ENCODE measurements at places on chromosomes 5 and 9.

DNA sequence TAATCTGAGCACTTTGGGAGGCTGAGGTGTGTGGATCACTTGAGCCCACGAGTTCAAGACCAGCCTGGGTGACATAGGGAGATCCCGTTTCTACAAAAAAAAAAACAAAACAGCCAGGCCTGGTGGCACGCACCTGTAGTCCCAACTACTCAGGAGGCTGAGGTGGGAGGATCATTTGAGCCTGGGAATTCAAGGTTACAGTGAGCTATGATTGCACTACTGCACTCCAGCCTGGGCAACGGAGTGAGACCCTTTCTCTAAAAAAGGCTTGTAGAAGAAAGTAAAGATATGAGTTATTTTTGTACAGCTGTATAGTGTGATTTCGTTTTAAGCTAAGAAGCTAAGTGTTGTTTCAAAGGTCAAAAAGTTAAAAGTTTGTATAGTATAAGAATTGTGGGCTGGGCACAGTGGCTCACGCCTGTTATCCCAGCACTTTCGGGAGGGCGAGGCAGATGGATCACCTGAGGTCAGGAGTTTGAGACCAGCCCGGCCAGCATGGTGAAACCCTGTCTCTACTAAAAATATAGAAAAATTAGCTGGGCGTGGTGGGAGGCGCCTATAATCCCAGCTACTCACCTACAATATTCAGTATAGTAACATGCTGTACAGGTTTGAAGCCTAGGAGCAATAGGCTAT is 18.8 kb downstream of the UBE2R2 start:
- DNase-seq = no peak

DNA sequence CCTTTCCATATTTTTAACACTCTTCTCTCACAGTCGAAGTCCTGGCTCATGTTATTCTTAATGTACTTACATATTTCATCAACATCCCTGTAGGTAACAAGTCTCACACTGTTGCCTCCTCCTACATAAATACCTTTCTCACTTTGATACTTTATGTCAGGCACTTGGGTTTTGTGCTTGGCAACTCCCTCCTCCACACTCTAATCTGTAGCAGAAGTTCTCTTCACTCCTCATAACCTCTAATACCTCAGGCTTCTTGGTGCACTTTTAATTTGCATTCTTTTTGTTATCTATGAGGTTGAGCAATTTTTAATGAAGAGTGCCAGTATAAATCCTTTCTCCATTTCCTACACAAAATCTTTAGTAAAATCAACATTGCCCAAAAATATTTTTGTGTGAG is 24.1 kb upstream of the ARRDC3 start:
- DNase-seq = no peak

DNA sequence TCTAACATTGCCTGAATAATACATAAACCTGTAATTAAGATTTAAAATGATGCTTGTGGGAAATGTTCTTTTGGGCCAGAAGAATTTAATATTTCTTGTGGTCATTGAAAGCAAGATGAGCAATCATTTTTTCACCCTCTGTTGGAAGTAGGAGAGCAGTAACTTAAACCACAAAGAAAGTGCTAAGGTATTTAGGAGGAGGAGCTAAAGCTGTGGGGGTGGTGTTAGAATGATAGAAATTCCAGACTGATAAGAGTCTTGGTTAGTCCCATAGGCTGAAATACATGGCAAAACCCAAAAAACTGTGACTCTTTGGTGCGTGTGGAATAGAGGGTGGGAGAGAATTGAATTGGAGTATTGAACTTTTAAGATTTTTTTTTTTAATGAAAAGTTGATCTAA is 247.0 kb downstream of the YTHDC2 start:
- DNase-seq = no peak

DNA sequence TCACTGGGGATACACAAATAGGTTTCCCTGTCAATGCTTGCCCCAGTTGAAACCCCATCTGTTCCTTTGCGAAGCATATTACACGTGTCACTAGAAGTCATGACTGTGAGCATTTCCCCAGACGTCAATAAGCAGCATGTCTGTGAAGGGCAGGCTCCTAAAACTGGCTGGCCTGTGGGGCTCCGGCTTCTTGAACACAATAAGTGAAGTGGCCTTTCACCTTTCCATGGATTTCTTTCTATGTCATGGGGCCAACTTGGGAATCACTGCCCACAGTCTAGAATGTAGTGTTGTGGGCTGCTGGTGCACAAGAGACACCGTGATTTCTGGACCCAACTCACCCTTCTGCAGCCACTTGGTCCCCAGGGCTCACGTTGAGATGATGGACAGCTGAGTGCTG is 60.4 kb upstream of the CTSL start:
- no peak for DNase-seq

DNA sequence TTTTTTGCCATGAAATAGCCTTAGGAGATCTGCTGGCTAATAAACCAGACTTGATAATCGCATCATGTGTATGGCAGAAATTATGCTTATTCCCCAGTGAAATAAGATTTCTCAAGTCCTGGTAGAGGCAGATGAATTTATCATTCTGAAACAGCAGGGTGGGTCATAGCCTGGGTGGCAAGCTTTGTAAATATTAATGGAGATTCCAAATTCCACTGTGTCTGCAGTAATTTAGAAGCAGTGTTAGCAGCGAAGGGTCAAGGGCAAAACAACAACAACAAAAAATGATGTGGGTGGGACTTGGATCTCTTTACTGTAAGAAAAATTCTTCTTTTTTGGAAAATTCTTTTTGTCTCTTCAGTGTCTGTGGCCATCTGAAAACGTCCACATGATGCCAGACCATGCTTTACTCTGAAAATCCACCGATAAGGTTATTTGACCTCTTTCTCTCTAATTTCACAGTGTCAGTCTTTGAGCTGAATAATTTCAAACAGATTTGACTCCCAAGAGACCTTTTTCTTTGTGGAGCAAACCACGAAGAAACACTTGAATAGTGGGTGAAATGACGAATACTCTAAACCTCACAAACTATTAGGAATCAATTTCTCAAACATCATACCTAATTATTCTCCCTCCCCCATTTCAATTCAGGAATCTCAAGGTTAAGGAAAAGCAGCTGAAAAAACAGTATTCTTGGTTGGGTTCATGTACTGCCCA is 106.0 kb upstream of the RPS23 start:
- no peak for DNase-seq

DNA sequence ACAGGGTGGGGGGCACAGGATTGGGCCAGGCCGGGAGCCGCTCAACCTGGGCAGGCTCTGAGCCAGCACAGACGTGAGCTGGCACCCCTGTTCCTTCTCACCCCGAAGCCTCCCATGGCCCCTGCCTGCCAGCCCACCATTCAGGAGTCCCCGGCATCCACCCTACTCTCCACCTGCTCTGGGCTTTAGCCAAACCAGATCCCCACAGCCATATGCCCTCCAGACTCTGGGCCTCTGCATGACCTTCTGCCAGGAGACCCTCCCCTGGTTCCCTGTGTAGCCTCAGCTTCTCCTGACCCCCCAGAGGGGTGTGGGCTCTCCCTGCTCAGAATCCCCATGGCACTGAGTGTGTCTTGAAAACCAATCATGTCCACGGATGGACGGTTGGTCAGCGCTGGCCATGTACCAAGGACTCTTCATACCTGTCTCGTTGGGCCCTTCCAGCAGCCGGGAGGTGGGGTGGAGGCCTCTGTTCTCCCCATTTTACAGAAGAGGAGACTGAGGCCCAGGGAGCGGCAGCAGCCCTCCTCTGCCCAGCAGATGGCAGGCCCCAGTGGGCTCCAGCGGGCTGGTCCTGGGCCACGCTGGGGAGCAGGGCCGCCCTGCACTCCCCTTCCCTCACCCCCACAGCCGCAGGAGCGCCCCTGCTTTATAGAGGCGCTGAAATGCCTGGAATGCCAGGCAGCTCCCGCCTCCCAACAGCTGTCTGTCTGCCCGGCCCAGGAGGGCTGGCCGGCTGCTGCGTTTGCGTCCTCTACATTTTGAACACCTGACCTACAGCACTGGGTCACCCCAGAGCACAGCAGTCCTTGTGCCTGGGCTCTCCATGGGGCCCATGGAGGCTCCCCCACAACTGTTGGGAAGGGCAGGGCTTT is 3.5 kb upstream of the MYMK start:
- DNase-seq = no peak

- no peak for DNase-seq
Measured at GRCh38 chr5:142808878-142809598, 38.9 kb downstream of the ARHGAP26 start.

DNA sequence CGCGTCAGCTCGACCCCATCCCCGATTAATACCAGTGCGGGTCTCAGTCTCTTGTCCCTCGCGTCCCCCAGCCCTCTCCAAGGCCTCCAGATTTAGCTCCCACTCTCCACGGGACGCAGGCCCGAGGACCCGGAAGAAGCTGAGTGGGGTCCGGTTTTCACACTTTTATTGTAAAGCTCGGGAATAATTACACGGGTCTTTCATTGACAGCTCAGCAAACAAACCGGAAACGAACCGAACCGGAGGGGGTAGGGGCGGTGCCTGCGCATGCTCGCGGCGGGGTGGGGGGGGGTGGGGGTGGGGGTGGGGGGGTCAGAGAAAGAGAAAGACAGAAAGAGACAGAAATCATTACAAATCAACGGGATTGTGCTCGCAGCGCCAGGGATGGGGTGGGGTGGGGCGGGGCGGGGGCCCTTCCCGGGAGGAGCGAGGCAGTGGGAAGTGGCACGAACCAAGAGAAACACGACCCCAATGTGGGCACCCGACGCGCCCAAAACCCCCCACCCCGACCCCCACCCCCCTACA is 27.9 kb downstream of the PCDH1 start:
- no peak for DNase-seq

DNA sequence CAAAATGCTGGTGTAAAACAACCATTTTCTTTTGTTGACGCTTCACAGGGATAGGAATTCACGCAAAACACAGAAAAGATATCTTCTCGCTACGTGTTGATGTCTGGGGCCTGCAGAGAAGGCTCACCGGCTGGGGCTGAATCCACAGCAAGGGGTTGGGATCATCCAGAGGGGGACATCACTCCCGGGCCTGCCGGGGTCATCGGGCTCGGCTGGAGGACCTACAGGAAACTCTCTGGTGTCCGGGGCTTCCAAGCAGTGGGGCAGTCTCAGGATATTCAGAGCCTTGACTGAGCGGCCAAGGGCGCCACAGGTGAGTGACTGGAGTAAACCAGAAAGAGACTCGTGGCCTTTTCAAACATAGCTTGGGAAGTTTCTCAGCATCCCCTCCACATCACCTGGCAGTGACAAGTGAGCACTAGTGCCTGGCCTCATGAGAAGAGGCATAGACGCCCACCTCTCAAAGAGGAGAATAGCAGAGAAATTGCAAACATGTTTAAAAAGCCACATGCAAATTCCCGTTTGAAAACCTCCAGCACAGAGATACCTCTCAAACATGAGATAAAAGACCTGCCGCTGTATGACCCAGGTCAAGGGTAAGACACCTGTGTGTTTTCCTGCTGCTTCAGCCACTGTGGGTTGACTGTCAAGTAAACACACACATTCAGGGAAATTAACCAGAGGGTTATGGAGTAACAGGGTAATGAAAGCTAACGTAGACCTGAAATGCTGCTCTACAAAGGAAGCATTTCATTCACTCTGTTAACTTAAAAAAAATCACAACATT is 50.8 kb upstream of the SIMC1 start:
- no peak for DNase-seq

DNA sequence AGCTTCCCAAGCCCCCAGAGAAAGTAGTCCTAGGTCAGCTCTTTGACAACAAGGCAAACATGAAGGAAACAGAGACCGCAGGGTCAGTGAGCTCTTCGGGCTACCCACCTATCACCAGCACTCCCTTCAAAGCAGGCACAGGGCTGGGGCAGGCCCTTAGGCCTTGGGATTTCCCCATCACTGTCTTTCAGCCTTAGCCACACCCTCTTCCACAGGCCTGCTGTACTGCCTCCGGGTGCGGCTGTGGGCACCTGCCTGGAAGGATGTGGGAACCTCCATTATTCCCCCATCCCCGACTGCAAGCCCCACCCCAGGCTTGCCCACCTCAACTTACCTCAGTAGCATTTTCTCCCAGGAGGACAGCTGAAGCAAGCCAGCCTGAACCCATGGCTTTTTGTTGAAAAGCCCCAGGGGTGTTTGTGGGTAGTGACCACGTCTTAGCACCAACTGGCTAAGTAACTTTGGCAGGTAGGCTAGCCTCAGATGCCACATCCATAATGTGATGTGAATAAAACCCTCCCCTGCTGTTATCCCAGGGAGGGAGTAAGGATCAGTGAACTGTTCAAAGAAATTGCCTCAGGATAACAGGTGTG is 100.2 kb downstream of the PIK3R1 start:
- DNase-seq = no peak

All from smooth muscle cell of the brain vasculature (primary cell).